ENCODE measurements at places on chromosomes 7 and 10. TPM values are rescaled to one million over a fixed set of nuclear protein-coding genes. Genes with fewer than 3 reads are reported as not detected.

The TMEM196 gene
- total RNA-seq, result not detected

The KRIT1 gene
- total RNA-seq, result 18.6 TPM

The ASB15 gene
- total RNA-seq, result not detected

The RELN gene
- total RNA-seq, result 1.3 TPM

The PHKG1 gene
- total RNA-seq, result not detected

The CYREN gene
- 42.9 TPM for total RNA-seq

The ATE1 gene
- 9.2 TPM for total RNA-seq

The SLC18A3 gene
- total RNA-seq, result not detected

The BET1 gene
- total RNA-seq, result 22.4 TPM

The BEND7 gene
- 0.34 TPM for total RNA-seq

The LRRC17 gene
- total RNA-seq, result 76.6 TPM

Data from bronchus fibroblast of lung (primary cell).